ENCODE measurements at places on chromosomes 2 and 18.

DNA sequence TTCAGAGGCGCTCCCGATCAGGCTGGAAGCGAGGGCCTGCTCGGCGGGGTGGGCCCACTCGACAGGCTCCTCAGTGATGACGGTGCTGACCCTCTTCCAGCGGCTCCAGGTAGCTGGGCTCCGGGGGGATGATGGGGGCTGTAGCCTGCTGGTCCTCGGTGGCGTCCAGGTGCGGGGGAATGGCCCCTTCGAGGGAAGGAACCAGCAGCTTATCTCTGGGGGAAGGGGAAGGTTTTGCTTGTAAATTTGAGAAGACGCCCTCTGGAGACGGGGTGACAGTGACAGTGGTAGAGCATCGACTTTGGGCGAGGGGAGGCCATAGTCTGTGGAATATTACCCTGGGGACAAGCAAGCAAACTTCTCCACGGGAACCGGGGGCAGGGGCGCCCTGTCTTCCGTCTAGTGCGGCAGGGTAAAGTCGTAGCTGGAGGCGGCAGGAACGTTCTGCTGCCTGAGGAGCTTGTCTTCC is 891.9 kb upstream of the LRRTM1 start:
- DNase-seq, result no peak

GRCh38 chr2:211609127-211609526 is 929.5 kb downstream of the ERBB4 start:
- DNase-seq, result no peak

DNA sequence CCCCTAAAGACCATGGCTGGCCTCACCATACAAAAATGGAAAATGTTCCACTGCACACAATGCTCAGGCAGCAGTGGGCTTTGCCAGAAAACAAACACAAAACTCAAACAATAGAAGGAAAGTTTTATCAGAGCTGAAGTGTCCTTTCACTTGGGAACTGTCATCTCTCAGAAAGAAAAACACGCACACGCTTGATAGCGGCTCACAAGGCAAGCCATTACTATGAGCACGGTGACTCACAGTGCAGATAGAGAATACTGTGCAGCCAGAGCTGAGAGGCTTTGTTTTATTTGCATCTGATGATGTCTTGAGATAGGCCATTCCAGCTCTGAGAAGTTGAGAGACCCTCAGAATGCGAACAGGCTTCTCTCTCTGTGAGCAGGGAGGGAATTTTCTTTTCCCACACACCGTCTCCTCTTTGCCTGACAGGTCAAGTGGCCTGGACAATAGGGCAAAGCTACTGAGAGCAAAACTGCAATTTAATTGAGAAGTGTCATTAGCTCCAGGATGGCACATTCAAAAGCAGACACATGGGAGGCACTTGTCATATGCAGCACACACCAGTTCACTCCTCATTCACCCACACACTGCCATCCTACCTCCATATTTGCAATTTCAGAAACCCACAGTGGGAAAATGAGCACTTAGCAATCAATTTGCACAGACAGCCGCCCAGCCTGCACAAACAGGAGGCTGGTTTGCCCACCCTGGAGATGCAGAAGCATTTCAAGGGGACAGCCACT is 236.6 kb downstream of the SS18 start:
- DNase-seq, result no peak

- no peak for DNase-seq
These were observed 386.9 kb downstream of the FIGN start for GRCh38 chr2:163348857-163349380.

DNA sequence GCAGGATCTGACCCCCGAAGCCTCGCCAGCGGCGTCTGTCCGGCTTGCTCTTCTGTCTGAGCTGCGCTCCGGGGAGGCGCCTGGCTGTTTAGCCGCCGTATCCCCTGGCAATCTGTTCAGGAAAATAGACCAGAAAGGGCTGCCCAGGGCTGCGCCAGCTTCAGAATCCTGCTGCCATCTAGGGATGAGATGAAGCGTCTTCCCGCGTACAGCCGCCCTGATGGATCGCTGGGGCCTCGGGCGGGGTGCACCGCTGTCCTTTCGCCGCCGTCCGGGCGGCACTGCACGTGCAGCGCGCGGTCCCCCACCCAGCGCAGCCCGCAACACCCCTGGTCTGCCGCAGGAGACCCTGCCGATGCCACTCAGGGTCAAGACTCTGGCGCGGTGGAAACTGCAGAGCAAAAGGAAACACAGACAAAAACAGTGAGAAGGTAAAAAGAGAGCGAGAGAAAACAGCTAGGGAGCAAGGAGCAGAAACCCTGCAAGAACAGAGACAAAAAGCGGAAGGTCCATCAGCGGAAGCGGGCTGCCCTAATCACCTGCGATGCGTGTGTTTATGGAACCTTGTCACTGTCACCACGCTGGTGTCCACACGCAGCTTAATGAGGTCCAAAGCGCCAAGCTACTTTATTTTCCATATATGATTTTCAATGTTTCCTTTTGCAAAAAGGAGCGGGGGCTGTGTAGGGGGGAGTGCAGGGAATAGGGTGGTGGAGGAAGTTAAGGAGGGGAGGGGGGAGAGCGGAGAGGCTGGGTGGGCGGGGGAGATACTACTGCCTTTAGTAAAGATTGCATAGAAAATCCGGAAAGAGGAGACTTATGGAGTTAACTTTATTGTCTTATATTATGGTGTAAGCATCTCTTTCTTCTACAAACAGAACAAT is 2113.3 kb upstream of the PIK3C3 start:
- peak; percentile 81 for DNase-seq

- DNase-seq, result no peak
These were observed 275.7 kb upstream of the MMADHC start for GRCh38 chr2:149863227-149863626.

DNA sequence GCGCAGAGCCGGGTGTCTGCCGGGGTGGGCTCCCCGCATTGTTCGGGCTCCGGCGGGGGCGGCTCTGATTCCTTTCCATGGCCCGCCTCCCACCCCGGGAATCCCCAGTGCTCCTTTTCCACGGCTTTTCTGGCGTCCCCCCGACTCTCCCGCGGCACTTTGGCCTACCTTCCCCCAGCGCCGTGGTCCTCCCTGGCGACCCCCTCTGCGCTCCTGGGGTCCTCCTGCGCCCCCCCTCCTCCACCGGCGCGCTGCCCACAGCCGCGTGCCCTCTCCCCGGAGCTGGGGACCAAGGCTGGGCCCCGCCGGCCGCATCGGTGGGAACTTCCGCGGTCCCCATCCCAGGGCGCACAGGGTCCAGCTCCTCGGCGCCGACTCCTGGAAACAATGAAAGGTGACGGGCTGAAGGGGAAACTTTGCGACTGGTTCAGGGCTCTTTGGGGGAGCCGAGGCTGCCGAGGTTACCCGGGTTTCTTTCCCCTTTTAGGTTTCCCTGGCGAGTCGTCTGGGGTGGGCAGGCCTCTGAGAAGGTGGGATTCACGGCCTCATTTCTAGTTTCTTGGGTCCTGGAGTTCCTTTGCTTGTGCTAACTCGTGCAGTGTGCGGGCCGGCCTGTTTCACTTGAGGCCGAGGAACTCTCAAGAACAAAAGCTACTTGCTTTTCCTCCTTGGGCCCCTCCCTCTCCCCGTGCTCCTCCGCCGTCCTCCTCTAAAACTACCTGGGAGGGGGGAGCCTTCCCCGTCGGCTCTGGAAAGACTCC is 2.2 kb downstream of the TGIF1 start:
- DNase-seq, result no peak

DNA sequence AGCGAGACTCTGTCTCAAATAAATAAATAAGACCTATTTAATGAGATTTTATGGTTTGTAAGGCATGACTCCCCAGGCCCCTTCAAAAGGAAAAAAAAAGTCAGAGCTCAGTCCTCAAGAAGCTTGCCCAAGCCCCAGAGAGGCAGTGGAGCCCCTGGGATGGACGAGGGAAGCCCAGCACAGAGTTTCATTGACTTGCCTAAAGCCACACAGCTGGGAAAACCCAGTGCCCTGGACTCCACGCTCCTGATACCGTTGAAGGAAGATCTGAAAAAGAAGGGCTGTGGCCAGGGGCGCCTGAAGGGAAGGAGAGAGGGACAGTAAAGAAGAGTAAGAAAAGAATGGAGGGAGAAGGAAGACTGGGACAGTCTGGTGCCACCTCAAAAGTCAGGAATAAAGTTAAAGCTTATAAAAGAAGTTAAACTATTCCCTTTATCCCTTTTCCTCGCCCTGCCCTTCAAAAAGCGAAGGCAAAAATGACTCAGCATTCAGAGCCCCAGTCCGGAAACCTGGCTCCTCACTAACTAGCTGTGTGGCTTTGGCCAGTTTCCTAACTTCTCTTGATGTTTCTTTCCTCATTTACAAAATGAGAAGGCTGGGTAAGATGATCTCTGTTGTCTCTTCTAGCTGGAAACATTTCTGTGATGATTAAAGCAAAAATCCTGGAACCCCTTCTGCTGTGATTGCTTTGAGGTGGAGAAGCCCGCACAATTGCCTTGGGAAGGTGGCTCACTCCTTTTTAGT is 46.7 kb downstream of the LYPD1 start:
- no peak for DNase-seq

DNA sequence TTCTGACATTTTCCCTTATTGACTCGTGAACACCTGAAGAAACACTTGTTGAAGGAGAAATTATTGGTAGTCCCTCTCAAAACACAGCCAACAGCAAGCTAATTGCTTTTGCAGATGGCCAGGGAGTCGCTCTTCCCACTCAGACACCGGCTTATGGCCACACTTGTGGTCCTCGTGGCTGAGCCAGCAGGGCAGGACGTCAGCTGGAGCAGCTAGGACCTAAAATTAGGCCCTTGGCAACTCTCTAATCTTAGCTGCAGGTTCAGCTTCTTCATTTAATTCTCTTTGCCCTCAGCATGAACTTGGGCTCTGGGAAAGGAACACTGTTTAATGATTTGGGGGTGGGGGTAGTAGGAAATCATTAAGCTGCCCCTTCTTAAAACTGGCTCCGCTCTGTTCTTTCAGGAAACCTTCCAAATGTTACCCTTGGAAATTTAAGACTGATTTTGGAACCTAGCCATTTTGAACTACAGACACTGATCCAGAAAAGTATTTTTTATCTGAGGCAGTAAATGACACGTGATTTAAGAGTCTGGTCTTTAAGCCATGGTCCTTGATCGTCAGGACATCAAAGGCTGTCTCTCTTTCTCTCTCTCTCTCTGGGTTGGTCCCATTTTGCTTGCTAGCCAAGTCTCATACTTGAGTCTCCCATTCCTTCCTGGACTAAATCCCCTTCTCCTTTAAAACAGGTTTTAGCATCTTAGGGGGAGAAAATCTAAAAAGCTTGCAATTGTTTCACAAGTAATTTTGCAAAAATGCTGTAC is 77.5 kb downstream of the CDK15 start:
- DNase-seq, result no peak

DNA sequence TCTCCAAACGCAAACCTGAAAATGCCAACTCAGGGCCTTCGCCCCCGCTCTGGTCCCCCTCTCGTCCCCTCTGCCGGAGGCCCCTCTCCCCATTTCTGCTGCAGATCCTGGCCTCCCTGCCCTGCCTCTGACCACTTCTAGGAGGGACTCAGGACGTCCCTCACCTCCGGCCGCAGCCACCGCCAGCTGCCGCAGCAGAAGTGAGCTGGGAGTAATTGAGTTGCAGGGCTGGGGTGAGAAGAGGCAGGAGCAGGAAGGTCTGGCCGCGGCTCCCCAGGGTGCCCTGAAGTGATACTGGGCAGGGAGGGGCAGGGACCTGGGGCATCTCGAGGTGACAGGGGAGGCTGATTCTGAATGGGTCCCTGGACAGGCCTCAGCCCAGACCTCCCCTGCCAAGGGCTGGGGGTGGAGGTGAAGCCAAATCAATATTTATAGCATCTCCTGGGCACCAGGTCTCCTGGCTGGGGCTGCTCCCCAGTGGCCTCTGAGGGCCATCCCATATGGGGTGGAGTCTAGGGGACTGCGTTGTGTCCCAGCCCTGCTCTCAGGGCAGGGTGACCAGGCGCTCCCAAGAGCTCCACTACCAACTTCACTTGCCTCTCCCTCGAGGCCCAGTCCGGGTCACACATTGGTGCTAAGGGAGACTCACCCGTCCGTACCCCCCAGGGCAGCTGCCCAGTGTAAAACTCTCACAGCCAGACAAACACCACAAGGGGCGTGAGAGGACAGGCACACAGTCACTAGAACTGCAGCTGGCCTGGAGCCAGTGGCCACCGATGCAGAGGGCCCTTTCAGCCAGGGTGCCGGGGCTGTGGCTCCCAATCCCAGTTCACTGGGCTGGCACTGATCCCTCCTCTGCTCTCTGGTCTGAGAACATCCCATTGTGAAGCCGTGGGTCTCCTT is 33.0 kb downstream of the KCNIP3 start:
- DNase-seq, result no peak

DNA sequence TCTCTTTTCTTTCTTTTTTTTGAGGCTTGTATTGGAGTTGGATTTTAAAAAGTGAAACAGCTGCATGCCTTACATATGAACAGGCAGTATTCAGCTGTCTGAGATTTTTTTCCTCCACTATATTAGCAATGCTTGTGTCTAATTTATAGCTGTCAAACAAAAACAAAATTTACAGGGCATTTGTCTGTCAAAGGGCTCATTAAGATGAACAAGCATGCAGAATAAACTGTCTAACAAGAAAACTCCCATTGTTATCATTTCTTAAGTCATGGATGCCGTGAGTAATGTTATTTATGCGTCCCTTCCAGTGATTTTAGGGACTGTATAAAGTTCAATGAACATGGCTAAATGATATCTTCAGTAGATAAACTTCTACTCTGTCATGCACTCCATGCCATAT is 674.7 kb downstream of the PLCL1 start:
- no peak for DNase-seq

- DNase-seq, result peak; percentile 20
These were observed 105.6 kb downstream of the VSNL1 start for GRCh38 chr2:17646081-17646554.

- DNase-seq, result no peak
These were observed 504.4 kb downstream of the RIT2 start for GRCh38 chr18:42611134-42611533.

DNA sequence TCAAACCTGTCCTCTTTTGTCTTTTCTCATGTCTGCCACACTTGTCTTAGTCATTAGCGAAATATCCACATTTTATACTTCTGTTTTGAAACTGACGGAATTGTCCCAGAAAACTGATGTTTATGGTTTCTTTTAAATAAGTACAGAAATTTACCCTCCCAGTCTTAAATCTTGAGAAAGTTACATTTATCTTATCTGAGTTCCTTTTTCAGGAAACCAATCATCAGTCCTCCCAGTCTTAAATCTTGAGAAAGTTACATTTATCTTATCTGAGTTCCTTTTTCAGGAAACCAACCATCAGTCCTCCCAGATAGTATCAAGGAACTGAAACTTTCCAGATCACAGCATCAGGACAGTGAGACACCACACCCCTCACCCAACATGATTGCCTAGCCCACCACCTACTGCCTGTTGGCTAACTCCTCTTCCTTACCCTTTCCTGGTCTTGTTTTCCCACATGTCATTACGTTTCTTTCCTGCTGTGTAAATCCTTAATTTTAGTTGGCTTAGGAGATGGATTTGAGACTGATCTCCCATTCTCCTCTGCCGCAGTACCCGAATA is 247.7 kb downstream of the PTPRM start:
- no peak for DNase-seq

GRCh38 chr2:117703858-117704257 is 110.6 kb upstream of the DDX18 start:
- no peak for DNase-seq

DNA sequence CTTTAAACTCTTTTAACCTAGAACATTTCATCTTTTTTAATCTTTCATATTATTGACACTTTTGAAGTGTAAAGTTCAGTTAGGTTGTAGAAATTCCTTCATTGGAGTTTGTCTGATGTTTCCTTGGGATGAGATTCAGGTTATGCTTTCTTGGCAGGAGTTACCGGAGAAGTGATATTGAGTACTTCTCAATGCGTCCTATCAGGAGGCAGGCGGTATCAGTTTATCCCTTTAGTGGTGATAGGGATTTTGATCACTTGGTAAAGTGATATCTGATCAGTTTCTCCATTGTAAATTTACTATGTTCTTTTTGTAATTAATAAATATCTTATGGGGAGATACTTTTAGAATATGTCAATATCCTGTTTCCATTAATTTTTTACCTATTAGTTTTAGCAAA is 78.4 kb downstream of the DTNB start:
- no peak for DNase-seq

- DNase-seq, result no peak
These were observed 234.1 kb upstream of the ID2 start for GRCh38 chr2:8447610-8448221.
